Caudate nucleus (tissue), 63 donors: ENCODE measurements at places on chromosomes 16 and 17.

DNA sequence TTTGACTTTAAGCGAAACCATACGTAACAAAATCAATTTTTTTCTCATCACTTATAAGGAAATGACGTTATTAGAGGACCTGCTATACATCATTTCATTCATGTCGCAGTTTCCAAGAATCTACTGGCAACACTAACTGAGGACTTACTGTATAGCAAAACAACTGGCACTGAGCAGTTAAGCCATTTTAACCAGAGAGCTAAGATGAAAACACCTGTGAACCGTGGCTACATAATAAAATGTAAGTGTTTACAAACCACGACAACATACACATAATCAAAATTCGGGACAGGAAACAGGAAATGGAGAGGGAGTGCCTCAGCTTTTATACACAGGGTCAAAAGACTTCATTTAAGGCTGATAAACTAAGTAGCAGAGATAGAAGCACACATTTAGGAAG is 29.5 kb downstream of the METTL16 start:
- no peak for DNase-seq

DNA sequence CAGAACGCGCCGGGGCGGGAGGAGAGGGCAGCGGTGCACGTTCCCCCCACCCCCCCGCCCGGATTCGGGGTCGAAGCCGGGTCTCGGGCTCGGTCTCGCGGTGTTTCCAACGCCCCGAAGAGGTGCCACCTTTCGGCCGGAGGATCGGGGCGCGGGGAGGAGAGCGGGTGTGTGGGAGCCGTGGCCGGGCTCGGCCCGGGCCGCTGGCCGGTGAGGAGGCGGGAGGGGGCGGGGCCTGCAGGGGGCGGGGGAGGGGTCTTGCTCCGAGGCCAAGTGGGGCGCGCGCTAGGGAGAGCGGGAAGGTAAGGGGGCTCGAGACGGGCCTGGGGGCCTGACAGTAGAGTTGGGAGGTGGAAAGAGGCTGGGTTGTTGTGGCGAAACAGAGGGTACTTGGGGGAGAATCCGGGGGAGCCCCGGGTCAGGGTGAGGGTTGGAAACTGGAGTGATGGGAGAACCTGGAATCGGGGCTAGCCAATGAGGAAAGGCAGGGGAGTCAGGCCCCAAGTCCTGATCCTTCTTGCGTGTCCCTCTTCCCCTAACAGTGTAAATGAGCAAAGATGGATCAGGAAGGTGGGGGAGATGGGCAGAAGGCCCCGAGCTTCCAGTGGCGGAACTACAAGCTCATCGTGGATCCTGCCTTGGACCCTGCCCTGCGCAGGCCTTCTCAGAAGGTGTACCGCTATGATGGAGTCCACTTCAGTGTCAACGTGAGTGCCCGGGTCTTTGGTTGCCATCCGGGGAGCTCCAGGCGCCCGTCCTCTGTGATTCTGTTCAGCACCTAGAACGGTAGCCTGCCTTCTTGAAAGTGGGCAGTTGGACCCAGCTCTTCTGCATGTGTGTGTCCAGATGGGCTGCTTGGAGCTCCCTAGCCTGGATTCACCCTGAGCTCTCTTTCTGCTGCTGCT is 873 bp downstream of the SETD1A start:
- no peak for DNase-seq

DNA sequence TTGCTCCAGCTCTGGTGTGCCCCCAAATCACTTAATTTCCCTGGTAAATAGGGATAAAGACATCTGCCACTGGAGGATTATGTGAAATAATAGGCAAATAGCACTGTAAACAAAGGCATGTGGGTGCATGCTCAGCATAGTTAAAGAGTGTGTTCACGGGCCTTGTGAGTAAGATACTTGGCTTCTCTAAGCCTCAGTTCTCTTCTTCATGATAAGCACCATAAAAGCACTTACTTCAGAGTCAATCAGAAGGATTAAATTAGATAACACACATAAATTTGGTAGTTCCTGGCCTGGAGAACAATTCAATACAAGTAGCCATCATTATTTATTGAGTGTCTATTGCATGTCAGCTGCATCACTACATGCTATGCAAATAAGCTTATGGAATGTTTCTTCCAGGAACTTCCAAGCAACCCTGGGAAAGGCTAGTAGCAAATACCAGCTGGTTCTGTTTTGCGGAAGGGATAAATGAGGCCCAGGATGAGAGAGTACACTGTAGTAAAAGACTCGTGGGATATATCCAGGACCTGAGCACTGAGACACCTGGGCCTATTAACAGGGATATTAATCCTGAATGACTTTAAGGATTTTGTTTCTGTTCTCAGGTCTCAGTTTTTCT is 14.5 kb downstream of the CCL11 start:
- DNase-seq: no peak

GRCh38 chr16:5252791-5253190 is 155.2 kb upstream of the EEF2KMT start:
- no peak for DNase-seq

DNA sequence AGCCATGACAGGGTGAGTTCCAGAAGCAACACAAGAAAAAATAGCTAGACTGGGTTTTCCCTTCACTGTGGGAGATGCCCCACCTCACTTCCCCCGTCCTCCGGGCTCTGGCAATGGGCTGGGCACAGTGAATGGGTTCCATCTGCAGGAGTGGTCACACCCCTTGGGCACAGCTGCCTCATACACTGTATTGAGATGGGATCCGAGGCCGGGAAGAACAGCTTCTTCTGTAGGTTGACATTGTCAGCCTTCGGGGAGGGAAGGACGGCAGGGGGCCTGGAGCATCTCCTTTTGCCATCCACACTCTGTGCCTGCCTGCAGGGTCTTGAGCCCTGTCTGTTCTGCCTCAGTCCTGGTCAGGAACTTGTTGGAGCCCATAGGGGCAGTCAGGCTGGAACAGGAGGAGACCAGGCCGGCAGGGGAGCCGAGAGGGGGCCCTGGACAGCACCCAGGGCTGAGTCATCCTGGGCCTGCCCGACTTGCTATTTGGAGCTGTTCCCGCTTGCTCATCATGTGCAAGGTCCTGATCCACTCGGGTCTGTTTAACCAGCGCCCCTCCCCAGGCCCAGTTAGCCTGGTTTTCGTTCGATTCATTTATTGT is 286.7 kb downstream of the SEC14L1 start:
- no peak for DNase-seq

DNA sequence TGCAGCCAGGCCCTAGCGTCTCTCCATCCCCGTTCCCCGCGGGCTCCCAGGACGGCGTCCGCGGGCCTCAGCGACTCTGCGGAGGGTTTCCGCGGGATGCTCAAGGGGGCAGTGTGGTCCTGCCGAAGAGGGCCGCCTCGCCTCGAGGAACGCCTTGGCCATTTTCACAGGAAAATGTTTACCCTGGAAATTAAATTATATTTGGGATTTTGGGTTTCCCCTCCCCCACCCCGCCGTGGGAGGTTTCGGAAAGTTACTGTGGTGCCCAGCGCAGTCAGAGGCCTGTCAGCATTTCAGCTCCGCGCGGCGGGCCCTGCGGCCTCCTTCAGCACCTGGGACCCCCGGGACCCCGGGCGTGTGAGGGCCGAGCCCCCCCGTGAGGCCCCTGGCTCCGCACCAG is 94.5 kb downstream of the PCTP start:
- peak; percentile 1 for DNase-seq

- DNase-seq: no peak
Observed at GRCh38 chr16:68406458-68407152, 41.7 kb downstream of the SMPD3 start.

- DNase-seq: no peak
Observed at GRCh38 chr17:59510611-59511010, 54.8 kb upstream of the DHX40 start.

GRCh38 chr16:70476272-70477020 is 22.1 kb downstream of the FCSK start:
- no peak for DNase-seq

DNA sequence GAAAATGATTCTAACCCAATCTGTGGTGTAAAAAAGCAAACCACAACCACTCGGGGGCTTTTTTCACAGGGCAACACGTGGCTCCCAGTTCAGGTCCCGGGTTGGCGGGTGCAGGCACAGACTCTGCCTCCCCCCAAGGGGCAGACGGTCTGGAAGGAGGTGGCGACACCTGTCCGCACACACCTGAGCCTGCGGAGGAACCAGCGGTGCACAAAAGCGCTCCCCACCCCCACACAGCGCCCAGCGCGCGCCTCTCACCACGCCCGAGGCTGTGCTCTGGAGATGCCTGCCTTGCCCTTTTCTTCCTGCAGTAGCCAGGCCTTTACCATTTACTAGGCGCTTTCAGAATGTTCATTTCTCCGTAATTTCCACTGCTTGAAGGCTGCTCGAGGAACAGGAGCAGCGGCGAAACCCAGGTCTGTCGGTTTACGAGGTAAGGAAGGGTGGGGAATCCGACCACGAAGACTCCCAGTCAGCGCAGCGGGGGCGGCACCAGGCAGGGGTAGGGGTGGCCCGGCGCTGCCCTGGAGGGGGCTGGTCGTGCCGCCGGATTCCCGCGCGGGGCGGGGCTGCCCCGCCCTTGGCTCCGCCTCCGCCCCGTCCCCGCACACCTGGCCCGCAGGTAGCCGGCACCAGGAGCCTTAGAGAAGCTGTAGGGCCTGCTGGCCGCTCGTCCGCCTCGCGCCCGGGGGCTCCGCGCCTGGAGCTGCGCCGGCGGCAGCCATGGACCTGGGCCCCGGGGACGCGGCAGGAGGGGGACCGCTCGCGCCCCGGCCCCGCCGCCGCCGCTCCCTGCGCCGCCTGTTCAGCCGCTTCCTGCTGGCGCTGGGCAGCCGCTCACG is at the start of gene USP43:
USP43 (plus strand) TSS at position 608 of the 842 bp plus-strand sequence; CDS start at position 724, 116 bp downstream.
- no peak for DNase-seq

DNA sequence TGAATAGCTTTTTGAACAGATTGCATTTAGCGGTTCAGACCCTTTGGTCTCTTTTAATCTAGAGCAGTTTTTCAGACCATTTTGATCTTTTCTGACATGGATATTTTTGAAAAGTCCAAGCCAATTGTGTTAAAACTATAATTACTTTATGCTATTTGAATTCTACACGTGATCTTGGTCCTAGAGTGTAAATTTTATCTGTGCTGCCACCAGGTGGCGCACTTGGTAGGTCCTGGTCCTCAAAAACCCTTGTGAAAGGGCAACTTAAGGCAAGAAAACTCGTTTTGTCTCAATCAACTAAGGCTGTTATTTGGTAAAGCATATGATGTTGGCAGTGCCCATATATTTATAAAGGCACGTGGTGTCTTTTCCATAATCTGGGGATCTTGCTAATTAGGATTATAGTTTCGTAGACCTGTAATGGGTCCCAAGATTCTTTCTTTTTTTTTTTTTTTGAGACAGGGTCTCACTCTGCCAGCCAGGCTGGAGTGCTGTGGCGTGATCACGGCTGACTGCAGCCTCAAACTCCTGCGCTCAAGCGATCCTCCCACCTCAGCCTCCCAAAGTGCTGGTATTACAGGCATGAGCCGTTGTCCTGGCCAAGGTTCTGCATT is 43.9 kb upstream of the TEX2 start:
- DNase-seq: no peak

DNA sequence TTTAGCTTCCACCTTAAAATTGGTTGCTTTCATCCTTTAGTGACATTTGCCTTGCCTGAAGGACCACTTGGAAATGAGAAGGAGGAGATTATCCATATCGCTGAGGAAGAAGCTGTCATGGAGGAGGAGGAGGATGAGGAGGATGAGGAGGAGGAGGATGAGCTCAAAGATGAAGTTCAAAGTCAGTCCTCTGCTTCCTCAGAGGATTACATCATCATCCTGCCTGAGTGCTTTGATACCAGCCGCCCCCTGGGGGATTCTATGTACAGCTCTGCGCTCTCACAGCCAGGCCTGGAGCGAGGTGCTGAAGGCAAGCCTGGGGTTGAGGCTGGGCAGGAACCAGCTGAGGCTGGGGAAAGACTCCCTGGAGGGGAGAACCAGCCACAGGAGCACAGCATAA is 11.5 kb upstream of the TMEM106A start:
- no peak for DNase-seq

DNA sequence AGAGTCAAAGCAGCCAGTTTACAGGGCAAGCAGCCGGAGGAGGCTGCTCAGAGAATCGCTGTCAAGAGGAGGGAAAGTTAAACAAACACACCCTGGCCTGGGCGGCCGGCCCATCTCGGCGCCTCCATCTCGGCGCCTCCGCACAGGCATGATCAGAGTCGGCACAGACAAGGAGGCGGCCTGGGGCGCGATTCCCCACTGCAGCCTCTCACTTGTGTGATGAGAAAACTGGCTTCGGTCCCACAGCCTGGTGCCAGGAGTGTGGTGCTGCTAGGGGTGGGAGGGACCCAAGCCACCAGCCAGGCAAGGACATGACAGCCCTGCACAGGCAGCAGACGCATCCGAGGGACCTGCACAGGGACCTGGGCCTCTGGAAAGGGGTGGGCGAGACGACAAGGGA is 17.7 kb downstream of the SLC38A10 start:
- DNase-seq: no peak

DNA sequence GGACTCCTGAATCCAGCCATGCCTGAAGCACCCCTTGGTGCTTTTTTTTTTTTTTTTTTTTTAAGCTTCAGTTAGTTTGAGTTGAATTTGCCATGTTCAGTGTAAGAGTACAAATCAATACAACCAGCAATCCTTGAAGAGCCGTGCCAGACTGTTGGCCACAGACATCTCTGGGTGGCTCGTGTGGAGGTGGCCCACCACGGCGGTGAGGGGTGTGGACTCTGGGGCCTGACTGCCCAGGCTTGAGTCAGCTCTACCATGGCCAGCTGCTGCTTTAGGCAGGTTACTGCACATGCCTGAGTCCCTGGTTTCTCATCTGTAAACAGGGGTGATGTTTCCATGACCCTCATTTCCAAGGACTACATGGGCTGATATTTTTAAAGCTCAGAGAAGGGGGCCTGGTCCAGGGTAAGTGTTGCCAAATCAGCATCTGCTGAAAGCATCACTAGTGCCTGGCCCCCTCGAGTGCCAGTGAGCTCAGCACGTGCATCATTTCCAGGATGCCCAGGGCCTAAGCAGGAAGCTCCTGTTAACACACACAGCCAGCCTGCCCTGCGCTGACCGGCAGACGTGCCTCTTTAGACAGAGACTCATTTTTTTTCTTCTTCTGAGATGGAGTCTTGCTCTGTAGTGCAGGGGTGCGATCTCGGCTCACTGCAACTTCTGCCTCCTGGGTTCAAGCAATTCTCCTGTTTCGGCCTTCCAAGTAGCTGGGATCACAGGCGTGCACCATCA is 90.1 kb downstream of the DNAH17 start:
- no peak for DNase-seq

DNA sequence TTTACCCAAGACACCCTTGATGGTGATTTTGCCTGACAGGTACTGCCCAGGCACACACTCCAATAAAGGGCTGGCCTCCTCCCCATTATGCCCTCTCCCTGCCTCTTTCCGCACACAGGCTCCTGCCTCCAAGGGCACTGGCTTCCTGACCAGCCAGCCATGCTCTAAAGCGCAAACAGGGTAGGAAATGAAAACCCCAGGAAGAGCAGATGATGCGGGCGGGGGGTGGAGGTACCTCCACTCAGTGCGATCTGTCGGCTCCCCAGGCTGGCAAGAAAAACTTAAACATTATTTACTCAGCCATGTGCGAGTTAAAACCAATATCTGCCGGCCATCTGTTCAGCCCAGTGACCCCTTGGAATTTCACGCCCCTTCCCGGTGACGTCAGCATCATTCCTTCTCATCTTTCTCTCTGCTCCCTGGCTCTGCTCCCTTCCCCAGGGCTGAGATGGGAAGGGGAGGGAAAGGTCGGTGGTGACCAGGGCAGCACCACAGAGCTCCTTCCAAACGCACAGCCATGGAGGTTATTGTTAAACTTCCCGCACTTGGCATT is 262.5 kb downstream of the CBLN1 start:
- DNase-seq: no peak

- no peak for DNase-seq
Observed at GRCh38 chr17:36877771-36878170, 59.5 kb upstream of the LHX1 start.
